ENCODE measurements at places on chromosomes 13 and 19. TPM values are rescaled to one million over a fixed set of nuclear protein-coding genes. Genes with fewer than 3 reads are reported as not detected.

DNA sequence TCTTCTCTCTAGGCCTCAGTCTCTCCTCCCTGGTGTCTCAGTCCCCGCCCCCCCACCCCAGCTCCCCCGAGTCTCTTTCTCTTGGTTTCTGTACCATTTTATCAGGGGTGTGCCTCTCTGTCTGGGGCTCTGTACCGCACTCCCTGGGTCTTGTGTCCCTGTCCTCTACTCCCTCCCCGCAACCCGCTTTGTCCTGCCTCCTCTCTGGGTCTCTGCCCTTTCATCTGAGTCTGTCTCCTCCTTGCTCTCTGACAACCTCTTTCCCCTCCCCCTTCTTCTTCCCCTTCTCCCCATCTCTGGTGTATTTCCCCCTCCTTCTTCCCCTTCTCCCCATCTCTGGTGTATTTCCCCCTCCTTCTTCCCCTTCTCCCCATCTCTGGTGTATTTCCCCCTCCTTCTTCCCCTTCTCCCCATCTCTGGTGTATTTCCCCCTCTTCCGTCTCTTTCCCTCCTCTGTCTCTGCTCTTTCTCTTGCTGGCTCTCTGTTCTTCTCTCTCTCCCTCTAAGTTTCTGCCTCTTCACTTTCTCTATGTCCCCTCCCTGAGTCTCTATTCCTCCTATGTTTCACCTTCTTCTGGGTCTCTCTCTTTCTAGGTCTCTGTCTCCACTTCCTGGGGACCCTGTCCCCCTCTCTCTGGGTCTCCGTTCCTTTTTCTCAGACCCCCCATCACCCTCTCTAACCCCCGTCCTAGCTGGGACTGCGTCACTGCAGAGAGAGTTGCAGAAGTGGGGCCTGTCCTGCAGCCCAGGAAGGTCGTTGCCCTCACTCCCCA, 2.2 kb upstream of the KCNC3 start:
- no peak for DNase-seq

- DNase-seq, result no peak
Measured at GRCh38 chr13:97234742-97235141, 12.6 kb downstream of the MBNL2 start.

GRCh38 chr19:6911523-6911922, 24.1 kb downstream of the ADGRE1 start:
- DNase-seq, result no peak

DNA sequence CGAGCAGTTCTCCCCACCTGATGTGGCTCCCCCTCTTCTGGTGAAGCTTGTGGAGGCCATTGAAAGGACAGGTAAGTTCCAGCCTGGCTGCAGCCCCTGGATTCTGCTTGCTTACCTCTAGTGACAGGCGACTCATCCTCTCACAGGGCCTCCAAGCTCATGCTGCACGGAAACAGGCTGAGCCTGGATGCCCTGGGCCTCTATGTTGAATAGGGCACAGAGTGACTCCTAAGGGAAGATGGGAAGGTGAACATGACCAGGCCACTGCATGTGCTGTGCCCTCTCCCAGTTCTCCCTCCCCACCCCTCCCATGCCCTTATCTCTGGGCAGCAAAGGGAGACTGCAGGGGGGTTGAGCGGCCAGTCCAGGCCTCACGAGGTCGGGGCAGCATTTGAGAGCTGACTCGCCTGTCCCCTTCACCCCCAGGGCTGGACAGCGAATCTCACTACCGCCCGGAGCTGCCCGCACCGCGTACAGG, 7.6 kb downstream of the PIK3R2 start:
- no peak for DNase-seq

The PSG3 gene
- not detected for total RNA-seq

The KCNN1 gene
- total RNA-seq, result 0.19 TPM

GRCh38 chr19:14473978-14474578, 1.1 kb downstream of the PTGER1 start:
- no peak for DNase-seq

The TMIGD2 gene
- total RNA-seq, result not detected
